ENCODE measurements at places on chromosomes 7 and 10. TPM values are rescaled to one million over a fixed set of nuclear protein-coding genes. Genes with fewer than 3 reads are reported as not detected.

- DNase-seq, result no peak
These were observed 214.7 kb downstream of the DNAJB6 start for GRCh38 chr7:157551325-157552070.

ADRA2A gene
- total RNA-seq, result 0.82 TPM

- no peak for DNase-seq
These were observed 752 bp downstream of the DRGX start for GRCh38 chr10:49394933-49395740.

DNA sequence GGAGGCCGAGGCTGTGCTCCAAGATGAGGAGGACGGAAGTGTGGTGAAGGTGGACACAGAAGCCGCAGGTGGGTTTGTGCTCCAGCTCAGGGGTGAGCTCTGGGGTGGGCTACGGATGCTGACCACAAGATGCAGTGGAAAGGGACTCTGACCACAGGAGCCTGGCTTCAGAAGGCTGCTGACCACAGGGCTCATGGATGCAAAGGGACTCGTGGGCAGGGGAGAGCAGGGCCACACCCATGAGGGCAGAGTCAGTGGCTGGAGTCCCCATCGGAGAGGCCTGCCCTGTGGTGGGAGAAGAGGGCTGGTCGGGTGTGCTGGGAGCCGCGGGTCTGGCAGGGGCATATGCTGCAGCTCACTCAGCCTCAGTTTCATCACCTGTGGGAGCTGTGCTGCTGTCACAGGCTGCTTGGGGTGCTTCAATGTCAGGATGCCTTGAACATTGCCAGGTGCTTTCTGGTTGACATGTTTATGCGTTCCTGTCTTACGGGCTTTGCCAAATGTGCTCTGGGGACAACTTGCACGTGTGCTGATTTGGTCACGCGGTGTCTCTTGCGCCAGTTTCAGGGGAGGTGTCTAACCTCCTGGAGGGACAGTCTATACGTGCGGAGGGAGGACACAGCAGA, 13.7 kb downstream of the SCART1 start:
- no peak for DNase-seq

GRCh38 chr10:82625512-82626189, 750.7 kb downstream of the NRG3 start:
- DNase-seq, result no peak

GRCh38 chr10:22322641-22323160, 1.8 kb downstream of the BMI1 start:
- no peak for DNase-seq

- DNase-seq, result no peak
These were observed 242.4 kb upstream of the RHOBTB1 start for GRCh38 chr10:61186408-61186807.

- DNase-seq, result no peak
These were observed 140.6 kb downstream of the PTPN20 start for GRCh38 chr10:47051741-47052238.

Measured in fibroblast of the aortic adventitia (primary cell).